ENCODE measurements at places on chromosomes 2 and 18.

- DNase-seq = no peak
Observed at GRCh38 chr18:2406544-2406943, 164.8 kb downstream of the METTL4 start.

- no peak for DNase-seq
Observed at GRCh38 chr2:51657849-51658248, 625.9 kb upstream of the NRXN1 start.

GRCh38 chr2:31223749-31224148, 6.4 kb upstream of the CAPN14 start:
- DNase-seq = no peak

DNA sequence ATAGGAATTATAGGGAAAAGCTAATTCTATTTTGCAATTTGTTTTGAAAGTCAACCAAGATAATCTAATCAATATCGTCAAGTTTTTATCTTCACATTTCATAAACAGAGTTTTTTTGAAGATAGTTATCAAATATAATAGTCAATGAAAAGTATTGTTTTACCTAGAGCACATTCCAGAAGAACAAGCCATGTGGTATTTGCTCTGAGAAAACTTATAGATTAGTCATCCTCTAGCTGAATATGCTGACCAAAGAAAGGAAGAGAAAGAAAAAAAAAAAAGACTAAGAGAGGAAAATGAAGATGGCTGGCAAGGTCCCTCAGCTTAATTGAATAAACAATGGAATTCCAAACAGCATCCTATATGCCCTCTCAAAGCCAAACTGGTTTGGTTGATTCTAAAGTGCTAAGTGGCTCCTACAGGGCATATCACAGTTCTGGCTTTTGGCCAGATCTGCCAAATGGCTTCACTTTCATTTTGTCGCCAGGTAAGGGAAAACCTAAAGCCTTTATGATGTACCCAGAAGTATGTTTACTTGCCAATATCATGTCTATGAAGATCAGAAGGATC, 132.6 kb downstream of the VWC2L start:
- DNase-seq = no peak

DNA sequence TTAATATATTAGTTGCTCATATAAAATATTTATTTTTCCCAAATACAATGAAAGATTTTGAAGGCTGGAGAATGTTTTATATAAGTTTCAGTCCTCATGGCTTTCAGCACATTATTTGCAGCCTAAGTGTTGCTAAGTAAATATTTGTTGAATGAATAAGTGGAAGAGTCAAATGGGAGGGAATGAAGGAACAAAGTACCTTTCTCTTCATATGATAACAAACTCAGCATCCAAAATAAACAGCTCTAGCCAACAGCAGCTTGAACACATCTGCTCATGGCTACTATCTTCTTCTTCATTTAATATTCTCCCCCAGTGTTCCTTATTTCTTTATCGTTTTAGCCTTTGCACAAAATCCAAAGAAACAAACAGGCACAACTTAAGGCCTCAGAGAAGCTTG, 385.2 kb upstream of the PIK3C3 start:
- DNase-seq = no peak

DNA sequence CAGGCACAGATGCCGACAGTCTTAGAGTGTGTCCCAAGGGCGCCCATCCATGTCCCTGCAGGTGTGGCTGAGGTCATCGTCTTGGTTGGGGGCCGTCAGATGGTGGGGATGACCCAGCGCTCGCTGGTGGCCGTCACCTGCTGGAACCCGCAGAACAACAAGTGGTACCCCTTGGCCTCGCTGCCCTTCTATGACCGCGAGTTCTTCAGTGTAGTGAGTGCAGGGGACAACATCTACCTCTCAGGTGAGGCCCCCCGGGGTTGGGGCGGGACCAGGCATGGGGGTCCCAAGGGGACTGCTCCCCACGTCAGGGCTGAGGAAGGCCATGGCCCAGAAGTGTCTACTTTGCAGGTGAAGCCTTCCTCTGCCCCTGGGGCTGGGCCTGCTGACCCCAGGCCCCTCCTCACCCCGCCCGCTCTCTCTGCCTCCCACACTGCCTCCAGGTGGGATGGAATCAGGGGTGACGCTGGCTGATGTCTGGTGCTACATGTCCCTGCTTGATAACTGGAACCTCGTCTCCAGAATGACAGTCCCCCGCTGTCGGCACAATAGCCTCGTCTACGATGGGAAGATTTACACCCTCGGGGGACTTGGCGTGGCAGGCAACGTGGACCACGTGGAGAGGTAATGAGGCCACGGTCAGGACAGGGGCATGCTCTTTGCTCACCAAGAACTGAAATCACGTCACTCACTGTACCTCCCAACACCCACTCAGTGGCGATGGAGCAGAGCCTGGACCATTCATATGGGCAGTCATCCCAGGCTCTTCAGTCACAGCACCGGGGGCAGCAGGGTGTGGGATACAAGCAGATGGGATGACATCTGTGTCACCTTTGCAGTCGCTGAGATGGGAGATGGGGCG, 230.8 kb downstream of the ATAD2B start:
- no peak for DNase-seq

DNA sequence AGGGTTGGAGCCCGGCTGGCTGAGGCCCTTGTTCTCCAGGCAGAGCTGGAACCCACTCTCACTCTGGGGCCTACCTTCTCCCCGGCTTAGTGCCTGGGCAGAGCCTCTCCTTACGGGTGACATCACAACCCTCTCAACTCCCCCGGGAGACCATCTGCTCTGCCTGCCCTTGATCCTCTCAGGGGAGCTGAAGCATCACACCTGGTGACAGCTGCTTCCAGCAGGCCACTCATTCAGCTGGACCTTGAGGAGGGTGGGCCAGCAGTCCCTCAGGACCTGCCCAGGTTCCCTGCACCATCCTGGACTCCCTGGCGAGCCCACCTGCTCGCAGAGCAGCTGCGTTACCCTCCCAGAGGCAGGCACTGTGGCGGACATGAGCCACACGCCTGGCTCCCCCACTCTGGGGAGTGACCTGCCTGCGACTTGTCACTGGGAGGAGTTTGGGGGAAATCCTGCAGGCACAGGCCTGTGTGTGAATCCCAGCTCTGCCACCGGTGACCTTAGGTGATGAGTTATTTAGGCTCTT, 13.1 kb downstream of the HS6ST1 start:
- no peak for DNase-seq

DNA sequence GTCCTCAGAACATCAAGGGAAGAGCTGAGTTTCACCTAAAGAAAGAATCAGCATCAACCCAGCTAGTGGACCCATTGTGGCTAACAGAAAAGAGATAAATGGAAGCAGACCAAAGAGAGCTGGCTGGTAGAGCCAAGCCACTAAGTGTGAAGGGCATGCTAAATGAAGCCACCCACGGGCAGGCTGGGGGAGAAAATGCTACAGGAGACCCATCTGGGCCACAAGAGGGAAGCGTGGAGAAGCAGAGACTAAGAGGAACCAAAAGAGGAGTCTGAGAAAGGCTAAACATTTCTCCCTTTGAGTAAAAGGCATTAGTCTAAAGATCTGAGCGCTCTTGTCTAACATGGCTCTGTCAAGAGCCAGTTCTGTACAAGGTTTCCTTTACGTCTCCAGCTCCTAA, 15.8 kb downstream of the CWC22 start:
- peak; percentile 7 for DNase-seq

DNA sequence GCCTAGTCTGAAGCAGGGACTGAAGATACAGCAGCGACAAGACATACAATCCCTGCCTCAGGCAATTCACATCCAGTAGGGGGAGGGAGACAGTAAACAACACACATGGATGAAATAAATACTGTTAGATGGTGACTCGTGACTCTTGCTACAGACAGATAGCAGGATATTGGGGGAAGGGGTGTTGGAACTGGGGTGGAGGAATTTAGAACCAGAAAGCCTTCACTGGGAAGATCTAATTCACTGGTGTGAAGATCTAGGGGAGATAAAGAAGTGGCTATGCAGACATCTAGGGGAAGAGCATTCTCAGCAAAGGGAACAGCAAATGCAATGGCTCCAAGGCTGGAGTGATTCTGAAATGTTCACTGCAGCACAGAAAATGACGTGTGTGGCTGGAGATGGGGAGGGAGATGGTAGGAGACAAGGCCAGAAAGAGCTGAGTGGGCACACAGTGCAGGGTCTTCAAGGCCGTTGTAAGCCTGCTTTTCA, 52.6 kb upstream of the TMEM163 start:
- DNase-seq = no peak

- DNase-seq = no peak
Observed at GRCh38 chr2:81324046-81324445, 1019.5 kb upstream of the LRRTM1 start.

DNA sequence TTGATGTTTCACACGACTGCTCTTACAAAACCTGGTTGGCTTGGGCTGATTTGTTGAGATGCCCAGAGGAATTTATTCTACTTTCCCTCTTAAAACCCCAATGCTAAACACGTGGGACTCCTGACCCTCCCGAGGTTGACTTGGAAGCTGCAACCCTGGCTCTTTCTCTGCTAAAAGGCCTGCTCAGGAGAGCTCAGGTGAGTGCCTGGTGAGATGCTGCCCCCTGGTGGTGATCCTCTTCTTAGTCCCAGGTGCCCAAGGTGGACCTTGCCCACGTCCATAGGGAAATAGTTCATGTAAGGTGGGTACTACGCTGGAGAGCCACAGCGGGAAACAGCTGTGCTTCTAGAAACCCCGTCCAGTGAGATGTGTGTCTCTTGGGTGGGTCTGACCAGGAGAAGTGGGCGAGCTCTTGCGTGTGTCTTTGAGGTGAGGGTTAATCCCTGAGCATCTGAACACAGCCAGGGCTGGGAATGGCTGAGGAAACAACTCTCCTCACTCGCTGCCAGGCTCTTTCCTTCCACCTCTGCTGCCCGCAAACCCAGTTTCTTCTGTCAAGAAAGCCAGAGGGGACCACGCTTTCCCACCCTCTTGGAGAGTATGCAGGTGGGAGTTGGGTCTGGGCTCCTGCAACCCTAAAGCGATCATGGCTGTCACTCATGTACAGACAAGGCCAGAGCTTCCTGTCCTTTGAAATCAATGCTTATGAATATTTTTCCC, 25.5 kb upstream of the PXDN start:
- peak; percentile 76 for DNase-seq

GRCh38 chr18:9612977-9613376, 1.4 kb downstream of the PPP4R1 start:
- DNase-seq = no peak

DNA sequence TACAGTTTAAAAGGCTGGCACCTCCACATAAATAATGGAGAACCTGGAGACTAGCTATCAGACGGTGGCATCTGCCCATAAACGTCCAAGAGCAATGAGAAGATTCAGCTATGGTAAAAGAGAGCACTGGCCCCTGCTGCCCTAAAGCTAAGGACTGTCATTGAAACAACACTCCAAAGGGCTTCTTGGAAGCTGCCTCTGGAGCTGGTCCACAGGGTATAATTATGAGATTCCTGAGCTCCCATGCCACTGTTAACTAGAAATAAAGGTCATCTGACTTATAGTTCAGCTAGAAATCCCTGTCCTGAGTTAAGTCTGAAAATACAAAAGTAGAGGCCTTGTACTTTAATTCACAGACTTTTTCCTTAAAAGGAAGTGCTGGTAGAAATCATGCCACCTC, 39.9 kb upstream of the RBMS1 start:
- no peak for DNase-seq

DNA sequence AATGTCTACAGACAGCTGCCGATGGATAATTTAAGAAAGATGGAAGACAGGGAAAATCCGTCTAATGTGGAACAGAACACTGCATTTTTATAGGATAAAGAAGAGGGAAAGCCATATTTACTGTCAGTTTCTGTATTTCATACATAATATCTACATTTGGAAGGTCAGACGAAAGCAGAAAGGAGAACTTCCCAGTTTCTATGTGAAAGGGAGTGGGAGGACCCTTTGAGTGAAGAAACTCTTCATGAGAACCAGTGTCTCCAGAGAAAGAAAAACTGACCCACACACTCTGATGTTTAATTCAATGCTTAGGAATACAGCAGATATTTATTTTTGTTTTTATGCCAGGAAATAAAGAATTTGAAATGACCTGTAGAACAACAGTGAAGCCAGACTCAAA, 127.2 kb downstream of the CALCRL start:
- no peak for DNase-seq

- DNase-seq = no peak
Observed at GRCh38 chr2:17043173-17043572, 377.5 kb upstream of the CYRIA start.

GRCh38 chr2:88692187-88692586, 714 bp downstream of the RPIA start:
- DNase-seq = peak; percentile 49

DNA sequence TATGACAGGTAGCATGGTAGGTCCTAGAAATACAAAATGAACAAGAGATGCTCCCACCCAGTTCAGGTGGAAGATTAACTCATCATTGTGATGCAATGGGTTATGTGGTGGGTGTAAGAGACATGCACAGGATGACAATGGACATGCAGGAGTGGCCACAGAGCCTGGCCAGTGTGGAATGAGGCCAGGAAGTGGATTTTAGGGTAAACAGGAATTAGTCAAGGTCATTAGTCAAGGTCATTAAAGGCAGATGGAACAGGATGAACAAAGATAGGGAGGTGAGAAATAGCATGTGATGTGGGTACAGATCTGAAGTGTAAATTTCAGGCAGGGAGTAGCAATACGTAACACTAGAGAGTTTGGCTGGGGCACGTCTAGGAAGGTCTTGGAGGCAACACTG, 15.6 kb upstream of the SERTAD2 start:
- no peak for DNase-seq

- no peak for DNase-seq
Observed at GRCh38 chr2:215660687-215661086, 224.8 kb upstream of the FN1 start.

DNA sequence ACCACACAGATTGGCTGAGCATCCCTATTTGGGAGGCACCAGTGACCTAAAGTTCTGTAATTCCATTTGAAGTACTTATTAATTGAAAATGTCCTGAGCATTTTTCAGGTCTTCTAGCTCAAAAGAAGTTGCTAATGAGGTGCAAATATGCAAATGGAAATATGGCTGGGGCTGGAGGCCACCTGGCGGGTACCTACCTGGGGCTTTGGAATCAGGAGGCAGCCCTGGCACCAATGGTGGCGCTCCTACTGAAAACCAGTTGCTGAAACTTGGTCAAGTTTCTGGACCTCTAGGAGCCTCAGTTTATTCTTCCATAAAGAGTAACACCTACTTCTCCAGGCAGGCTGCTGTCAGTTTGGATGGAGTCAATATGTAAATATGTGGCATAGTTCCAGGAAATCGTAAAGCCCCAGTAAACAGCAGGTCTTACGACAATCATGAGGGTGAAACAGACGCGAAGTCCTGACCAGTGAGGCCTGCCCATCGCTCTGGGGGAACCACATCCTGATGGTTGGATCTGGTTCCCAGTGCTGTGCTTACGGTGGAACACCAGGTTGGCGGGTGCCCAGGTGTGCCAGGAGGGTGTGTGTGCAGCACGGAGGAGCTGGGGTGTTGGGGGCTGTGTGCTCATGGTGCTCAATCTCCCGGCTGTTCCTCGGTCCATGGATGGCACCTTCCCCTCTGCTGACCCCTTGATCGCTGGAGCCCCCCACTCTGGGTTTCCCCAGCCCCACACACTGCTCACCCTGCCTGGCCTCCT, 186.1 kb downstream of the TWIST2 start:
- DNase-seq = no peak

DNA sequence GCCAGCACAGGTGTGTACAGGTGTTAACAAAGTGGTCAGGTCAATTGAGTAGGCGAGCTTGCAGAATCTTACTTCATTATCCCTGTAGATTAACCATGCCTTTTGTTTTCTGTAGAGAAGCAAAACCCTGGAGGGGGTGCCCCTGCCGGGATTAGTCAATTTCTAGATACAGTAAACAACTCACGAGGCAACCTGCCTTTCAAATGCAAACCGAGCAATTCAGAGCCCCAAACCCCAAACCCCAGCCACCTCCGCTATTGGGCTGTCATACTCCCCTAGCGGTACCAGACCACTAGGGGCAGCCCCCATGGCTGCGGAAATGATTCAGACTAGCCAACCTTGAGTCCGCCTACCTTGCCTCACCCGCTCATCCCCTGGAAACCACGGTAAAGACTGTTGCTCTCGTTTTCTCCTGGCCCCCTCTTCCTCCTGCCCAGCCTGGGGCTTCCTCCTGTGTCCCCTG, 61.4 kb upstream of the KIF5C start:
- peak; percentile 83 for DNase-seq
